ENCODE measurements at places on chromosomes 4 and X.

- peak; percentile 42 for DNase-seq
These were observed 50.5 kb downstream of the RHOH start for GRCh38 chr4:40247350-40247749.

- DNase-seq = no peak
These were observed 2413.6 kb downstream of the PCDH7 start for GRCh38 chr4:33133723-33134122.

- no peak for DNase-seq
These were observed 207.8 kb upstream of the SLC7A11 start for GRCh38 chr4:138449938-138450337.

DNA sequence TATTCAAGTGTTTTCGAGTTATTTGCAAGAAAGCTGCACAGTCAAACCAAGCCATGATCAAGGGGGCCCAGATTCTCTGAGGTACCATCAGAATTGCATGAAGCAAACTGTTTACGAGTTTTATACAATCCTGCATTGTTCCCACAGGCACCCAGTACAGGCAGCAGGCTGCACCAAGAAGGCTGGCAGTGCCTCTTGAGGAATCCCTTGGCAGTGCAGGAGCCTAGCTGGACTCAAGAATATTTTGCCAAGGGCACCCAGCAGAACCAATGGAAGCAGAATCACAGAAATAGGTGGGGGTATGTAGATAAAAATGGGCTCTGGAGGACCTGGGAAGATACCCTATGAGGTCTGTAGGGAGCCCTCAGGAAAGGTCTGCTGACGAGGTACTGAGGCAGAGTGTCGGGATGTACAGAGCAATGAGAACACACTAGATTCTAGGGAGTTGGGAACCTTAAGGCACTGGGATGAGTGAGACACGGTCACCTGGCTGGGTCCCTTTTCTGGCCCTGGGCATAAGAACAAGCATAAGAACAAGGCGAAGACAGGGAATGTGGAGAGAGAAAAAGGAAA is 2.5 kb upstream of the PLP1 start:
- DNase-seq = no peak

GRCh38 chr4:53653484-53654053 is 62.3 kb upstream of the LNX1 start:
- DNase-seq = no peak

DNA sequence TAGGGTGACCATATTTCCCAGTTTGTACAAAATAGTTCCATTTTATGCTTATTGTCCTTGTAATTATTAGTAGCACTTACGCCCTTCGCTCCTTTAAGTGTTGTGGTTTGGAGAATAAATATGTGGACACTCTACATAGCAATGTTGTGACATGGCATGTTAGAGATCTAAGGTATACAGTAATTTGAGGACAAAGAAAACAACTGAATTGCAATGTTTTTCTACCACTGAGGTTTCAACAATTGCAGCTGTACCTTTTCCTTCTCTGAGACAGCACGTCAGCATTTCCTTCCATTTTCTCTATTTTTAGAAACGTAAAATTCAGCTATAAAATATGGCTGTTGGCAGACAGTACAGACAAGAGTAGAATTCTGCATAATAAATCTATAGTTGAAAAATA is 323.1 kb downstream of the MAPK10 start:
- no peak for DNase-seq

GRCh38 chr4:168183717-168184571 is 91.6 kb downstream of the ANXA10 start:
- no peak for DNase-seq

- DNase-seq = no peak
These were observed 5.4 kb downstream of the MEPE start for GRCh38 chr4:87838205-87838604.

GRCh38 chr4:112509243-112510141 is 6.5 kb downstream of the NEUROG2 start:
- no peak for DNase-seq

GRCh38 chr4:85092536-85092935 is 126.0 kb upstream of the WDFY3 start:
- DNase-seq = no peak

- no peak for DNase-seq
These were observed 264.3 kb downstream of the RAPGEF2 start for GRCh38 chr4:159366966-159367780.

DNA sequence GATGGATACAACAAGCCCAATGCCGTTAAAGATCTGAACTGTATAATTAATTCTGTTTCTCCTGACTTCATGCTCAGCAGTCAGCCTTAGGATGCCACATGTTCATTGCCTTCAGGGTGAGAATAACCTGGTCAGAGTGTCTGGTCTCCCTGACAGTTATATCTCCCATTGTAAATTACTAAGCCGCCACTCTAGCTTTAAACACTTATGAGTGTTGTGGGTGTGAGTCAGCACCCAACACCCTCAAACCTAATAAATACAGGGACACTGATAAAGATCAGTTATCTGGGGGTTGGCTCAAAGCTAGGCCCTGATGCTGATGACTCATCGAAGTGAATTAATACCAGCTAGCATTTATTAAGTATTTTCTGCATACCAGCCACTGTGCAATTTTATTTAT is 64.9 kb upstream of the DYNLT3 start:
- no peak for DNase-seq

DNA sequence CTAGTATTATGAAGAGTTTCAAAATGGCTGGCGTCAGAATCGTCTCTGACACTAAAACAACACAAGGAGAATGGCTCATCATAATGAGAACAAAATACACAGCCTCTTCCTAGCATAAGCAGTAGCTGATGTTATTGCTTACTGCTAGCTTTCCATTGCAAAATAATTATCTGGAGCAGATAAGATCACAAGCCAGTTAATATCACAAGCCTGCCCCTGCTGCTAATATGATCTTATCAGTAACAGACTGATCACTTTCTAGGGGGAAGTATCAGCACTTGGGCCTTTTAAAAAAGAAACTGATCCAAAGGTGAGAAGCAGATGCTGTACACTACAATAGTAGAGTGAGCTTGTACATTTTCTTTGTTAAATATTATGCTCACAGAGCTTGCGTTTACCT is 554.8 kb upstream of the PABPC4L start:
- no peak for DNase-seq

- DNase-seq = no peak
These were observed 313.0 kb downstream of the GBA3 start for GRCh38 chr4:23005691-23006090.

DNA sequence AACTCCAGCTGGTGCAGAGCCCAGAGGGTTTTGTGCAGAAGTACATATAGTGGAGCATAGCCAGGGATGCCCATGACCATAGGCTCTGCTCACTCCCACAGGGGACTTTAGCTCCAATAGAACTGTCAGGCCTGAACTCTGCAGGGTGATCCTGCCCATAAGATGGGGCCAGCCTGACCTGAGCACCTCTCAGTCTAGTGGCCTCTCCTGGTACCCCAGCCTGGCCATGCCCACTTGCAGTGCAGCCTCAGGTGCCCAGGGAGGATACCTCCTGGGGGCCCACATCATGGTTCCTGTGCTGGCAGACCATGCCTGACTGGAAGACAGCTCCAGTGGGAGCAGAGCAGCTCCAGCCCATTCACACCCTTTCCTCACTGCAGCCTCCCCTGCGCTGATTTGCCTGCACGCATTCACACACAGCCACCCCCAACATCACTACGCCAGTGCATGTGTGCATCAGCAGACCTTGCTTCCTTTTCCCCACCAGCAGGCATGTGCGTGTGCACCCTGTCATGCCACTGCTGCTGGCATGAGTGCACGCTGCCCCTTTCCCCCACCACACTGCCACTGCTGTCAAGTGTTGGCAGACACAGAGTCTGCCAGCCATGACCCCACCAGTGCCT is 53.0 kb upstream of the MMAA start:
- no peak for DNase-seq

DNA sequence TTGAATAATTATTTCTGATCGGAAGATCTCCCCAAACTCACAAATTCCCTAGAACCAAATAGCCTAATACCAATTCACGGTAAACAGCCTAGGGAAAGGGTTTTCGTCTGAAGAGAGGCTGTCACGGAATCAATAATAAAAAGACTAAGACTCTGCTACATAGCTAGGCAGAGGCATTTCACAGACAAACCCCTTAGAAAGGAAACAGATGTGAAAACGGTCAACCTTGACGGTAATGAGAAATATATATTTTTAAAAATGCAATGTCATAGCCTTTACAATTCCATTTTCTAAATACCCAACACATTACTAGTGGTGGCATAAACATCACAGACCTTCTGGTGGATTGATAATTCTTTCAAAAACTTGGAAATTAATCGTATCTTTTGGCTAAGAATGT is 28.4 kb downstream of the PROM1 start:
- no peak for DNase-seq

- DNase-seq = no peak
These were observed at the start of gene FAM47E for GRCh38 chr4:76251441-76252270. TSS of gene FAM47E (plus strand) at chr4:76251721. CDS start at chr4:76251747, 26 bp downstream.

DNA sequence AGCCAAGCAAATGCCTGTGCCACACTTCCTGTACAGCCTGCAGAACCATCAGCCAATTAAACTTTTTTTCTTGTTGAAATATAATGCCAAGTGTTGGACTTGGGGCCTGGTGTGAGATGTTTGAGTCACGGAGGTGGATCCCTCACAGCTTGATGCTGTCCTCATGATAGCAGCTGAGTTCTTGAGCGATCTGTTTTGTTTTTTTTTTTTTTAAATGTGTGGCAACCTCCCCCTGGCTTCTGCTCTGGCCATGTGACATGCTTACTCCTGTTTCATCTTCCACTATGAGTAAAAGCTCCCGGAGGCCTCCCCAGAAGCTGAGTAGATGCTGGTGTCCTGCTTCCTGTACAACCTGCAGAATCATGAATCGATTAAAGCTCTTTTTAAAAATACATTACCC is 973.3 kb upstream of the FTHL17 start:
- no peak for DNase-seq

GRCh38 chr4:139658586-139659382 is 6.8 kb upstream of the MGST2 start:
- no peak for DNase-seq

DNA sequence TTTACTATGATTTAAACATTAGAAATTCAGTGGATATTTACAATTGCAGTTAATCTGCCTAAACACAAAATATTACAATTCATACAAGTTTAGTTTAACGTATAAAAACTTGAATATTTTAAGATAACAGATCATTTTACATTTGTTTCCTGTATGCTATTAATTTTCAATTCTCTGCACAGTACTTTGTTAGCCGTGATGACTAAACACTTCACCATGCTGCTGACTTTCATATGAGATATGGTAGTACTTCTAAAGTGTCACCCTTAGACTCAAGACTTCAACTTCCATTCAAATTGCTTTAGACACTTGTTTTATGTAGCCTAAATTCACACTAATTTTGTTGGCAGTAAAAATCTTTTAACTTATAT is 1646.4 kb upstream of the ADGRL3 start:
- DNase-seq = no peak

- no peak for DNase-seq
These were observed 41.6 kb downstream of the ZFP42 start for GRCh38 chr4:188037003-188037713.

DNA sequence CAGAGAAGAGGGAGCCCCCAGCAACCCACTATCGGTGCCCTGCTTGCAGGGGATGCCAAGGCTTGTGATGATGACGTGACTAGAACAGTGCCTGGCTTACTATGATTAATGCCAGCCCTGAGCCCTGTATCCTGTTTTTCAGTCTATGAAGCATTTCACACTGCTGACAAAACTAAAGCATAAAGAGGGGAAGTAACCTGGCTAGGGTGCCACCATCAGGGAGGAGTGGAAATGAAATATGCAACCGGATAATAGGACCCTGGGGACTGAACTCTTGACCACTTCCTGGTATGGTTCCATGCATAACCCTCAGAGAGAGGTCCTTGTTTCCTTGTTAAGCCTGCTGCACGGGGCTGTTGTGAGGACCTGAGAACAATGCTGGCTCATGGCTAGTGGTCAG is 50.3 kb downstream of the MED28 start:
- no peak for DNase-seq

DNA sequence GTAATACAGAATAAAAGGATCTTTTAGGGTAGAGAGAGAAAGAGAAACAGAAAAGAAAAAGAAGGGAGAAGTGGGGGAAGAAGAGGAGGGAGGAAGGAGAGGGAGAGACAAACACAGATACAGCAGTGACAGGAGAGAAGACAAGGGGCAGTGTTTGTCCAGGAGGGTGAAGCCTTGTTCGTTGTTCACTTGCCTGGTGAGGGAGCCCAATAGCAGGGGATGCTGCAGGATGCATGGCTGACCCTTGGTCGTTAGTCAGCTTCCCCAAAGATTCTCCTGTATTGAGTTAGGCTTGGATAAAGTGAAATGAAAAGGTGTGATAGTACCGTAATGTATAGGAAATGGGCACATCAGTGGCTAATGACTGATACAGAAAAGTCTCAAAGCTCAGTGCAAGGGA is 403.7 kb downstream of the IL15 start:
- DNase-seq = no peak

- no peak for DNase-seq
These were observed 48.2 kb upstream of the UXT start for GRCh38 chrX:47707031-47707780.

DNA sequence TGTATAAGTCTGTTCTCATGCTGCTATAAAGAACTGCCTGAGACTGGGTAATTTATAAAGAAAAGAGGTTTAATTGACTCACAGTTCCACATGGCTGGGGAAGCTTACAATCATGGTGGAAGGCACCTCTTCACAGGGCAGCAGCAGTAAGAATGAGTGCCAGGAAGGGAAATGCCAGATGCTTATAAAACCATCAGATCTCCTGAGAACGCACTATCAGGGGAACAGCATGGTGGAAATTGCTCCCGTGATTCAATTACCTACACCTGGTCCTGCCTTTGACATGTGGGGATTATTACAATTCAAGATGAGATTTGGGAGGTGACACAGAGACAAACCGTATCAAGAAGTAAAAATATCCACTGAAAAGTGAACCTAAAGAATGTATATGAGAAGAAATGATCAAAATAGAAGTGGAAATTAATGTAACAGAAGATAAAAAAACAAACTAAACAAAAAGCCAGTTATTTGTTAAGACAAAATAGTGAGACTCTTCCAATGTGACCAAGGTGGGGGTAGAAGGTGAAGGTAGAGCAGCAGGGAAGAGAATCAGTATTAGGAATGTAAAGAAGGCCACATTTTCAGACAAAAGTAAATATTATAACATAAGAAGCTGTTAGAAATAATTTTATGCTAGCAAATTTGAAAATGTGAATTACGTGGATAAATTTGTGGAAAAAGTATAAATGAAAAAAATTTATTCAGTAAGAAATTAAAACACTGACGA is 372.9 kb downstream of the NKX6-1 start:
- DNase-seq = no peak

DNA sequence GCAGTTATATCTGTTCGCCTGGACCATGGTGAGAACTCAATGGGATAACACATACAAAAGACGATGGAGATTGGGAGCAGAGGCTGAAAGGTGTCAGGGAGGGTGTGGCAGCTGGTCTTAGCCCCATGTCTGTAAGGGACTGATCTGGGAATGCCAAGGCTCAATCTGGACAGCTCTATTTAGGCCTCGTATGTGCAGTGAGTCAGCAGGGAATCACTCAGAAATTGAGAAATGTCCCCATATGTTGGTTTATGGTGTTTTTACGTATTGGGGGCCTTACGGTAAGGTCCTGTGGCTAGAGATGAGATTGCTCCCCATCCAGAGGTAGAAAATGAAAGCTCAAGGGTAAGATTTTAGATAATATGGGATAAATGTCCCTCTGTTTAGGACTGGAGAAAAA is 71.4 kb upstream of the TTC29 start:
- DNase-seq = no peak

- no peak for DNase-seq
These were observed 62.6 kb downstream of the MMRN1 start for GRCh38 chr4:89957046-89957926.

- DNase-seq = no peak
These were observed 242.7 kb upstream of the NWD2 start for GRCh38 chr4:37001688-37002436.

- DNase-seq = no peak
These were observed 303.5 kb upstream of the HS3ST1 start for GRCh38 chr4:11732155-11732554.

Measured in T-helper 1 cell (primary cell).